ENCODE measurements at places on chromosomes 13 and 19. TPM values are rescaled to one million over a fixed set of nuclear protein-coding genes. Genes with fewer than 3 reads are reported as not detected.

The AXL gene
- 0.18 TPM for total RNA-seq

The VSTM1 gene
- not detected for total RNA-seq

The FAM83E gene
- total RNA-seq, result 7.3 TPM

The S1PR4 gene
- total RNA-seq, result 45.3 TPM

The OR7D2 gene
- total RNA-seq, result 0.44 TPM

The UCHL3 gene
- 38.9 TPM for total RNA-seq

DNA sequence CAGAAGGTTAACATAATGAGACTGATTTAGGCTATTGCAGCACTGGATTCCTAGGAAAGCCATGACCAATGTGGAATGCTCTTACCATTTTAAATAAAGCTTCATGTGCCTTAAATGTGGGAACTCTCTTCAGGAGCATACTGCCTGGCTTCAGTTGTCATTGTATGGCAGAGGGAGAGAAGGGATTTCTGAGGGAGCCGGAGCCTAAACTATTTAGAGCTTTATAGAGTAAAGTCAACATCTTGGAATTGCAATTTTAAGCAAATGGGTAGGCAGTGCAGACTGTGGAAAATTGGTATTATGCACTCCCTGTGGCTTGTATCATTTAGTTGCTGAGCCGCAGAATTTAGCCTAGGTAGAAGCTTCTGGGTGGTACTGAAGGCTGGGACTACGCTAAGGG lies 2041.4 kb downstream of the PCDH9 start:
- no peak for DNase-seq

DNA sequence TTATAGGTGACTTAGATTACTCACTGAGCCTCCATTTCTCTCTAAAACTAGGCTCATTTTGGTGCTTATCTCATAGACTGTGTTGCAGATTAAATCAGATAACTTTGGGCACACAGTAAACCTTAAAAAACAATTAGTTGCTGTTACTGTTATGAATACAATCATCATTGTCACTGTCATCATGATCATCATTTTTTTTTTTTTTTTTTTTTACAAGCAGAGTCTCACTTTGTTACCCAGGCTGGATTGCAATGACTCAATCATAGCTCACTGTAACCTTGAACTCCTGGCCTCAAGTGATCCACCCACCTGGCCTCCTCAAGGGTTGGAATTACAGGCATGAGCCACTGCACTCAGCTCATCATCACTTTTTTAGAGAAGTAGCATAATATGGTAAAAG lies 60.0 kb downstream of the VWA8 start:
- DNase-seq, result no peak

GRCh38 chr13:111914241-111915103 lies 152.5 kb upstream of the SOX1 start:
- no peak for DNase-seq

DNA sequence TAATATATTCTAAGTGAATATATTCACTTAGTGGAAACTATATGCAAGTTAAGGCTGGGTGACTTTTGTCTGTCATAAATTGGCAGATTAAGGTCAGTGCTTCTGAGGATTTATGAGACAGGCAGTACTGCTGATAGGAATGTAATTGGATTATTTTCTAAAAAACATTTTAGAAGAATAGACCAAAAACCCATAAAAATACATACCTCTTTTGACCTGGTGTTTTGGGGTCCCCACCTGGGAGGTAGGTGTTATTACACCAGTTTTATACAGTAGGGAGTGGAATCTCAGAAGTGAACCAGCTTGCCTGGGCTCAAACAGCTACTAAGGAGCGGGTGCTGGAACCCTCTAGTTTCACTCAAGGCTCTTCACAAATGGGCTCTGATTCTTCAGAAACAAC lies 25.3 kb downstream of the COG3 start:
- DNase-seq, result no peak

- DNase-seq, result no peak
These were observed 125.0 kb downstream of the HS6ST3 start for GRCh38 chr13:96214824-96215445.

DNA sequence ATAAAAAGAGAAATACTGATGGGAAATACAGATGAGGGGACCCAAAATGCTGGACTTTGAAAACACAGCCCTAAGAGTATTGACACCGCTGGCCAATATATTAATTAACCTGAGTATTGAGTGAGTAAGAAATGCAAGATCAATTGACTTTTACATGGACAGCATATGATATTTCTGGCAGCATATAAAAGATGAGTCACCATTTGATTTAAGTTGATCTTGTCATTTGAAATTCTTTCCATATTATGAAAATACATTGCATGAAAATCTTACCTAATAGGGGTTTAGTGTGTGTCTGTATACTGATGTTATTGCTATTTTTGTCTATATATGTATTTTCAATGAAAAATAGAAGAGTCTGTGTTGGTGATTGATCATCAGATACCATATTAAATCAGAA lies 619.6 kb downstream of the KCTD12 start:
- no peak for DNase-seq

DNA sequence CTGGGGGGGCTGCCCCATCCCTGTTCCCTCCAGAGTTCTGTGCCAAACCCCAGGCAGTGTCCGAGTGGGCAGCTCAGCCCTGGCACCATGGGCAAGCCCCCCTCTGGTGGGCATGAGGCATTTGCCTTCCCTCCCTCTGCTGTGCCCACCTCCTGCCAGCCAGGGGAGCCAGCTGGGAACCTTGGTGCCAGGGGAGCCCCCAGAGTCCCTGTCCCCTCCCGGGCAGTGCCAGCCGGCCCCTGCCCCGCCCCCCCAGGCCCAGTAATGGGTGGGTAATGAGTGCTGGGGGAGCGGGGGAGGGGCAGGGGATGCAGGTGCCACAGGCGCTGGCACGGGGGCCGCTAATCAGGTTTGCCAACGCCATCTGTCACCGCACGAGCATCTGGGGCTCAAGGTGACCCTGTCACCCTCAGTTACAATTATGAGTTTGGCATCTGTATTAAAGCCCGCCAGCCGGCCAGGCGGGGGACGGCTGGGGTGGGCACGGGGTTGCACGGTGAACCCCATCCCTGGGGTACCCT lies 5.9 kb downstream of the DAND5 start:
- DNase-seq, result no peak
